ENCODE measurements at places on chromosomes 2 and 18.

GRCh38 chr2:237092920-237093781 lies 7.5 kb downstream of the COPS8 start:
- no peak for DNase-seq

DNA sequence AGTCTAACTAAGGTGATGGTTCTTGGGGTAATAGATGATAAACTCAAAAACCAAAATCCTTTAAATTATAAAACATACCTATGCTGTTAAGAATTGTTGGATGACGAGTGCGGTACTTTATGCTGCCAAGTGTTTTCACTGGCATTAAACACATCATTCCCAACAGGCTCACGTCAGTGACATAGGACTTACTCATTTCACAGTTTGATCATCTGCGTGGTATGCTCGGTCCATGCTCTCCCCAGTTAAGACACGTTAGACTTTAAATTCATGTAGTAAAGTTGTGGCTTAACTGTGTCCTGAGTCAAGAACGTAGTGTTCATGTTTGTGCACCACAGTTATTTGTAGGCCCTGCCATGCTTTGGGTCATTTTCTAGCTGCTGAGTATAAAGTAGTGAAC lies 125.6 kb upstream of the MYT1L start:
- no peak for DNase-seq

DNA sequence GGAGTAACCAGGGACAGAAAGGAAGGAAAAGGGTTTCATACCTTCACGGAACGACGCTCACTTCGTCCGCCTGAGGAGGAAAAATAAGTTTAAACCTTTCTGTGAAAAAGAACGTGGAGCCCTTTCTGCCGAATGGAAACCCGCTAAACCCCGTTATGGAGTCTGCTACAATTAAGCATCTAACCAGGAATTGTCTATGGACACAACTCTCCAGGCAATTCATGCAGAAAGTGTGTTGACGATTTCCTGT lies 528 bp upstream of the PPP4R3B start:
- peak; percentile 28 for DNase-seq

- no peak for DNase-seq
Measured at GRCh38 chr2:144595686-144596072, 75.8 kb upstream of the ZEB2 start.

DNA sequence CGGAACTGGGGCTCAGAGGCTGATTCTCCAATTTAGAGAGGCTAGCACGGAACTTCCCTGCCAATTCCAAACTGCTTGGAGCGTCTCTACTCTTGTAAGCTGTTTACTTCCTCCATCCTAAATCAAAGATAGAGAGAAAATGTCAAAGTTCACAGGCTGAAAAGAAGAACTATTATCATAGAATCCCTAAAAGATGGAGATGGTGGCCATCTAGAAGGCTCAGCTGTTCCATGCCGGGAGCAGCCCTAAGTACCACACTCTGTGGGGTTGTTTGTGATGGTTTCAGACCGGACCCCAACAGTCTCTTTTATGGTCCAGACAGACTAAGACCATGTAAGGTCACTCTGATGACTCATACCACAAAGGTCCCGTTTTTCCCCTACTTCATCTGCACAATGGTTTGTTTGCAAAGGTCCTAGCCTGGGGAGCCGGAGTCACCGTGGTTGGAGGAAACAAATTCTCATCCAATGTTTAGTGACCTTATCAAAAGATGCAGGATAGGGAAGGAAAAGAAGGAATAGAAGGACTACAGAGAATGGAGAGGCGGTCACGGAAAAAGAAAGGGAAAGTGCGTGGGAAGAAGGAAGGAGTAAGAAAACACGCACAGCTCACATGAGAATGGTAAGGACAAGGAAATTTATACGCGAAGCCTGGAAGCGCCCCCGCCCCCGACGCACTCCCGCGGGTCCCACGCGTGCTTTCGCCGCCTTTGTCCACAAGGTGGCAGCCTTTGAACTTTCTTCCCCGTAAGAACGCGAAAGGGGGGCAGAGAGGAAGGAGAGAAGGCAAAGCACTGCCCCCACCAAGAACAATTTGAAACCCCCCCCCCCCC lies 453 bp upstream of the ANTXR1 start:
- peak; percentile 48 for DNase-seq

DNA sequence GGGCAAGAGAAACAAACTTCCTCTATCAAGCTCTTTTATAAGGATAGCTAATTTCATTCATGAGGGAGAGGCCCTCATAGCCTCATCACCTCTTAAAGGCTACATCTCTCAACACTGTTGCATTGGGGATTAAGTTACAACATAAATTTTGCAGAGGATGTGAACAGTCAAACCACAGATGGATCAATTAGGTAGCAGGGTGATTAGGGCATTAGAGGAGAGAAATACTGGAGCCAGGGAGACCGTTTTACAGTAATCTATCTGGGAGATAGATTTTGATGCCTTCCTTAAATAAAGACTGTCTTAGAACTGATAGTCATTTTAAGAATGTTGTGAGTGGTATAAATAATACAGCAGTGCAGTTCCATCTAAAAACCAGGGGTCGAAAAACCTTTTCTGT lies 258.9 kb downstream of the DCC start:
- DNase-seq: no peak

DNA sequence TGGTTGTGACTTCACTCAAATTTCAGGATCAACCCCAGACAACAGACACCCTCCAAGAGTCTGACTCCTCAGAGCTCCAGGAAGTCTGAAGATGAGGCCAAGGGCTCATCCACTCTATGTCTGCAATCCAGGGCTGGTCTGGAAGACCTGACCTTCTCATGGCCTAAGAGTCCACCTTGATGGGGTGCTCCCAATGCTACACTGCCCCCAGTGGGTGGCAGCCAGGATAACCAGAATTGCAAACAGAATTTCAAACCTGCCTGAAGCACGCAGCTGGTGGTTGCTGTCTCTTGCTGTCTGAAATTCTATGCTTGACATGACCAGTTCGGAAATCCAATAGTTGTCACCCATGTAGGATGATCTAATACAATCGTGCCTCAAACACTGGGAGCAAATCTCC lies 96.0 kb downstream of the UXS1 start:
- DNase-seq: no peak

GRCh38 chr18:48766026-48766425 lies 184.7 kb downstream of the SMAD7 start:
- DNase-seq: no peak

DNA sequence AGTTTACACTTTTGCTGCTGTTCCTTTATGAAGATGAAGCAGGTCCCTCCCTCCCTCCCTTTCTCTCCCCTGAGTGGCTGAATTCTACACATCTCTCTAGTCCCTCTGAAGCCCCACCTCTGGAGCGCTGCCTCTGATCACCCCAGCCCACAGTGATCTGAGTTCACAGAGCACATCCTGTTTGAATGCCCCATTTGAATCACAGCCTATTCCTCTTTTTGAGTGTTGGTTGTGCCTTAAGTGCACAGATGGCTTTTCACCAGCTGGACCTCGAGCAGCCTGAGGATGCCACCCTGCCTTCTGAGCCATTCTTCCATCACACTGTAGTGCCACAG lies 87.1 kb downstream of the ITGB1BP1 start:
- no peak for DNase-seq

Data from kidney capillary endothelial cell (primary cell).